Breast epithelium (tissue), 4 donors: ENCODE measurements at places on chromosomes 4 and X.

GRCh38 chr4:89889289-89889688 lies 5.4 kb upstream of the MMRN1 start:
- no peaks in the 10 kb centered on the region for H3K4me1 ChIP-seq
- no peak overlapping the region for H3K4me3 ChIP-seq
- peaks cover 5% of the 10 kb centered on the region for H3K36me3 ChIP-seq
- no peak overlapping the region for H3K27ac ChIP-seq
- no peaks in the 10 kb centered on the region for H3K27me3 ChIP-seq

GRCh38 chr4:8553991-8554405 lies 26.2 kb upstream of the GPR78 start:
- no peak for DNase-seq
- no peaks in the 10 kb centered on the region for H3K27me3 ChIP-seq
- H3K4me1 ChIP-seq = no peaks in the 10 kb centered on the region
- no peaks in the 10 kb centered on the region for H3K36me3 ChIP-seq

- no peaks in the 10 kb centered on the region for H3K27me3 ChIP-seq
- no peak overlapping the region for H3K27ac ChIP-seq
- no peak overlapping the region for H3K4me3 ChIP-seq
- DNase-seq = no peak
- H3K4me1 ChIP-seq = no peaks in the 10 kb centered on the region
These were observed 823.8 kb downstream of the CCSER1 start for GRCh38 chr4:90951037-90951436.

DNA sequence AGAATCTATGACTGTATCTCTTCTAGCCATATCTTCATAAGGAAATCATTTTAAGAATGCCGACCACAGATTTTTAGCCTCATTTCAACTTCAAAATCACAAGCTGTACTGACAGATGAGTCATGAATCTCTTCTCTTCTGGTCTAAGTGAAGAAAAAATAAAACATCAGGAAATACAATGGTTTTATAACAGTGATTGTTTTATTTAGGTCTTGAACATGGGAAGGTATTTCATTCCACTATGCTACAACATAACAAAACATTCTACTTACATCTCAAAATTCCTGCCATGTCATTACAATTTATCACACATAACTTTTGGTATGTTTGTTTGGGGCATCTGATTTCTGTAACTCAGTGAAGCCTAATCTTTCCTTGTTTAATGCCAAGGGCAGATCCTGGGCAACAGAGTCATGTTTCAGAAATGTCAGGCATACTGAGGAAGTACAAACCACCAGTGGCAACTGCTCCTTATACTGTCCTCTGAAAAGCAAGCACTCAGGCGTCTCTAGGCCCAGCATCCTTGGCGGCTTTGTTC lies 325.0 kb downstream of the PDHA2 start:
- H3K27me3 ChIP-seq = no peaks in the 10 kb centered on the region
- H3K36me3 ChIP-seq = no peaks in the 10 kb centered on the region
- H3K4me3 ChIP-seq = no peak overlapping the region
- no peaks in the 10 kb centered on the region for H3K4me1 ChIP-seq
- no peak overlapping the region for H3K27ac ChIP-seq

GRCh38 chr4:151417164-151417571 lies 8.2 kb downstream of the FHIP1A start:
- H3K4me1 ChIP-seq = no peaks in the 10 kb centered on the region
- H3K4me3 ChIP-seq = no peak overlapping the region
- H3K27ac ChIP-seq = no peak overlapping the region
- H3K36me3 ChIP-seq = no peaks in the 10 kb centered on the region
- DNase-seq = no peak

GRCh38 chrX:30301963-30302362 lies 7.2 kb downstream of the NR0B1 start:
- H3K27ac ChIP-seq = no peak overlapping the region
- H3K27me3 ChIP-seq = peaks cover 22% of the 10 kb centered on the region
- DNase-seq = no peak
- no peak overlapping the region for H3K4me3 ChIP-seq
- no peaks in the 10 kb centered on the region for H3K4me1 ChIP-seq

DNA sequence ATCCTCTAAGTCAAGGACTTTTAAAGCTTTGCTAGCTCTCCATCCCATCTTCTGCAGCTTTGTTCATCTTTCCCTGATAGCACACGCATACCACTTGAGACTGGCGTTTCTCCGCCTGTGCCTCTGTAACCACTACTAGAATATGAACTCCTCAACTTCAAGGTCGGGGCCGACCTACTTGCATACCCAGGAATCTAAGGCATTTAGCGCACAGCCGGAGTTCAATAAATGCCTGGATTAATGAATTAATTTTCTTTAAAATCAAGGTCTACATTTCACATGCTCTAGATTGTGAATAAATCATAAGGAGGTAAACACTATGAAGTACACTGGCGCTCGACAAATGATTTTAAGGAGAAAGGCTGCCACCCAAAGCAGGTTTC lies 89.3 kb downstream of the HNRNPD start:
- peak overlapping the region; percentile 83 for H3K27ac ChIP-seq
- no peaks in the 10 kb centered on the region for H3K4me1 ChIP-seq
- peak overlapping the region; percentile 56 for H3K4me3 ChIP-seq
- H3K36me3 ChIP-seq = no peaks in the 10 kb centered on the region
- H3K27me3 ChIP-seq = no peaks in the 10 kb centered on the region

DNA sequence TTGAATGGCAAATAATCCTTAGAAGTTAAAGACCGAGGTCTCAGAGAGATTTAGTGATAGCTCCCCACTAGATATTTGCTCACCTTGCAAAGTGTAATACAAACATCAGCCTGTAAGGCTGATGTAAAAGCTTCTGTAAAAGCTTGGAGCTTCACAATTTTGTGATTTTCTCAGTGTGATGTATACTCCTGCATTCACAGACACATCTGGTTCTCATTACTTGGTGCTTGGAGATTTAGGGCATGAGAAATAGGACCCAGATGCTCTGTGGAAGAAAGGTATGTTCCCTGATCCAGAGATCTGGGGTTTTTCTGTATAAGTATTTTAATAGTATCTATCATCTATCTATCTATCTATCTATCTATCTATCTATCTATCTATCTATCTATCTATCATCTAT lies 1664.3 kb downstream of the C4orf33 start:
- H3K27me3 ChIP-seq = no peaks in the 10 kb centered on the region
- H3K36me3 ChIP-seq = no peaks in the 10 kb centered on the region
- no peaks in the 10 kb centered on the region for H3K4me1 ChIP-seq
- H3K27ac ChIP-seq = no peak overlapping the region
- no peak overlapping the region for H3K4me3 ChIP-seq

GRCh38 chr4:176920694-176921093 lies 128.0 kb upstream of the VEGFC start:
- H3K4me1 ChIP-seq = no peaks in the 10 kb centered on the region
- H3K27ac ChIP-seq = no peak overlapping the region
- H3K4me3 ChIP-seq = no peak overlapping the region
- H3K36me3 ChIP-seq = no peaks in the 10 kb centered on the region
- no peaks in the 10 kb centered on the region for H3K27me3 ChIP-seq

DNA sequence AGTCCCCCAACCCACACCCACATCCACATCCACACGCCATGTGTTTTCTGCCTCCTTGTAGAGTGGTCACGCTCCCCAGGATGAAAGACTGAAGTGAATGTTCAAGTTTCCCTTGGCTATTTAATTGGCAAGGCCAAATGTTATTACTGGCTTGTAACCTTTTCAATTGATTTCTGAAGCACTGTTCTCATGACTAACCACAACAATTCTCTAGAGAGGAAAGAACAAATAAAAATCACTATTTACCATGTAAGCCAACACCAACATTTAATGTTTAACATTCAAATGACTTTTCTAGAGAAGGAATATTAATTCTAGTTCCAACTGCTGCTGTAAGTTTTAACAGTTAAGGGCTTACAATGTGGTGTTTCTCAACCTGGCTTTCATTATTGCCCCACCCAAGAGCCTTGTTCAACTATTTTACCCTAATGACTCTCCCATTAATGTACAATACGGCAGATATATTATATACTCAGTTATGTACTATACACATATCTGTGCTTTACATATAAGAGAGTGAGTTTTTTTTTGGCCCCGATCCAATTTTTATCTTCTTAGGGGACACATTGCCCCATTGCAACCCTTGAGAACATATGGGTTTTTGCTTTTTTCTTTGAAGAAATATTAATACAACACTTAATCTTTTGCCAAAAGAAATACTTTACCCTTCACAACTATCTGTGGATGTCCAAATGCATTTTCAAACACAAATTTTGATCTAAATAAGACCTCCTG lies 46.5 kb downstream of the RELL1 start:
- H3K4me1 ChIP-seq = no peaks in the 10 kb centered on the region
- DNase-seq = no peak
- no peaks in the 10 kb centered on the region for H3K27me3 ChIP-seq
- no peak overlapping the region for H3K27ac ChIP-seq
- no peak overlapping the region for H3K4me3 ChIP-seq
